Right cardiac atrium (tissue), 5 donors: ENCODE measurements at places on chromosomes 2 and 18. TPM values are rescaled to one million over a fixed set of nuclear protein-coding genes. Genes with fewer than 3 reads are reported as not detected.

Gene STAT4
- 27.0 TPM for total RNA-seq

- no peak for DNase-seq
Measured at GRCh38 chr2:199760574-199760973, 90.4 kb downstream of the FTCDNL1 start.

Gene IL37
- total RNA-seq: not detected

GRCh38 chr2:43749583-43749982 is 24.3 kb upstream of the DYNC2LI1 start:
- DNase-seq: no peak

- peak; percentile 92 for DNase-seq
Measured at GRCh38 chr2:70258532-70258875, 567 bp downstream of the PCYOX1 start.

DNA sequence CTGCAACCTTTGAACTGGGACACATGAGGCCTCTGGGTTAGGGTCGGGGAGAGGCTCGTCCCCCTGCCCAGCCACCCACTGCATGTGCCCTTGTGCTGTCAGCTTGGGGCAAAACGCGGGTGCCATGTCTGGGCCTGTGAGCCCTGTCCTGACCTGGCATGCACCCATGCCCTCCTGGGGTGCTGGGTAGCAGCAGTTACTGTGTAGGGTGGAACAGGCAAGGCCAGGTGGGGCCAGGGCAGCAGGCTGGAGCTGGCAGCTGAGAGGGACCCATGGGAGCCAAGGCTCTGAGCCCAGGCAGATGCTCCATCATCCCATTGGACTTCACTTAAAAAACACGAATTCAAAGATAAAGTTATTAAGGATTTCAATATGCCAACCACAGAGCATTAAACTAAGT is 133.8 kb upstream of the REV1 start:
- DNase-seq: no peak

Gene CD207
- 0.20 TPM for total RNA-seq

- DNase-seq: no peak
Measured at GRCh38 chr2:16494836-16495508, 170.7 kb downstream of the CYRIA start.

GRCh38 chr2:122168799-122169198 is 413.3 kb downstream of the TSN start:
- DNase-seq: no peak

Gene HSBP1L1
- 14.6 TPM for total RNA-seq

- no peak for DNase-seq
Measured at GRCh38 chr2:1645761-1646476, 98.4 kb downstream of the PXDN start.

Gene NAB1
- 58.8 TPM for total RNA-seq

DNA sequence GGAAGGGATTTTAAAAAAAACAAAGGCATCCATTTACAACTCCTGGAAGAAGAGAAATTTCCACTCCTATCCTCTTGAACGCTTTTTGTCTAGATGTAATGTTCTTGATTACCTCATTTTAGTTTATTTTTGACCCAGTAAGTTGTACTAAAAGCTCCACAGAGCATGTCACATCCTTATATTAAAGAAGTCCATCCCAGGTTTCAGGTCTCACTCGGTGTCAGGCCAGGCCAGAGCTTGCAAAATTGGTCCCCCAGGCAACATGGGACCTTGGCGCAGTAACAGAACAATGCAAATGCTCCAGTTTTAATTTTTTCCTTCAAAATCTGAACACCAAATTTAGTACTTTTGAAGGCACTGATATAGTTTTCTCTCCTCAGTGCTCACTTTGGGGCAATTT is 218.4 kb upstream of the REV1 start:
- DNase-seq: peak; percentile 50

GRCh38 chr2:95052307-95052706 is 26.8 kb downstream of the MAL start:
- no peak for DNase-seq

Gene SULT1C2
- 0.96 TPM for total RNA-seq

- DNase-seq: peak; percentile 44
Measured at GRCh38 chr2:43426305-43427031, 169.4 kb downstream of the THADA start.

Gene ZNF396
- total RNA-seq: 1.3 TPM

GRCh38 chr2:229407170-229407569 is 136.1 kb upstream of the PID1 start:
- peak; percentile 61 for DNase-seq

Gene FOXI3
- total RNA-seq: not detected

- no peak for DNase-seq
Measured at GRCh38 chr2:30444273-30444672, 2.8 kb upstream of the LCLAT1 start.

Gene SLC19A3
- 5.0 TPM for total RNA-seq

DNA sequence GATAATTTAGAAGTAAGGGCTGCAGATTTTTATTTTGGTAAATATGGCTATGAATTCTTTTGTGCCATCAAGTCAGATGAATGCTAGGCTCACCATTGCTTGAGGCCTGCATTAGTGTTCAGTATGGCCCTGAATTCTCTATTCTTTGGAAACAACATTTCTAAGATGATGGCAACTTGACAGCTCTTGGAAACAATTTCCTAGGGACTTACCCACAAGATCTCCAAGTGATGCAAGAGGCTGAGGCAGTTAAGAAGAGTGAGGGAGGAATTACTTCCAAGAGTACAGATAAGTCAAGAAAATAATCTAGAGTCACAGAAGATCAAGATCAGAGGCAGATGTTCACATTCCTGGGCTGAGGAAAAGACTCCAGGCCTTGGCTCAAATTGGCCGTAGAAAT is 129.1 kb downstream of the NRP2 start:
- no peak for DNase-seq

DNA sequence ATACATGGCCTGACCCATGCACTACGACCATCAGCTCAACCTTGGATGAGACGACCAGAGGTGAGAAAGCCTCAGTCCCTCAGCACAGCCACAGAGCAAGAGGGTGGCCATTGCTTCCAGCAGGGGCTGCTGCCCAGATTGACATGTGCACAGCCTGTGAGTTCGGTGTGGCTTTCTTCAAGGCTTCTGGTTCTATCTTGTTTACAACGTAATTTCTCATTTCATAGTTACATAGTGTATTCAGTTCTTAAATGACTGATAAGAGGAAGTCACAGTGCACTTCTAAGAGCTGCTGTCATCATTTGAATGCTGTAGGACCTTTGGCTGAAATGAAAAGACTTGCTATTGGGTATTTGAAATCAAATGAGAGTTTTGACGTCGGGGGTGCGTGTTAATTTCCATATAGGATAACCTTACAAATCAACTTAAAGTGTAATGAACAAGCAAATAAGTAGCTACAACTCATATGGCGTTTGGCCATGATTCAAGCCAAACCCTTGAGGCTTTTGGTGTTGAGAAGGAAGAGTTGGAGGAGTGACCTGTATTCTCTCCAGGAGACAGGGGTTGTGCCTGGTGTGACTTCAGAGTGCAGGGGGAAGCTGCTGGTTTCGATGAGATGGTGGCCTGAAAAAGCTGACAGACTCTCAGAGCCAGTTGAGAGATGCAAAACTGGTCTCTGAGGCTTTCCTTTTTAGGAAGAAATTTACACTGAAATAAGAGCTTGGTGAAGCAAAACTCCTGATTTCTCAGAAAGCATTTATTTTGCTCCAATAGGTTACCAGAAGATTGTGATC is 51.0 kb downstream of the TSHZ1 start:
- DNase-seq: no peak

DNA sequence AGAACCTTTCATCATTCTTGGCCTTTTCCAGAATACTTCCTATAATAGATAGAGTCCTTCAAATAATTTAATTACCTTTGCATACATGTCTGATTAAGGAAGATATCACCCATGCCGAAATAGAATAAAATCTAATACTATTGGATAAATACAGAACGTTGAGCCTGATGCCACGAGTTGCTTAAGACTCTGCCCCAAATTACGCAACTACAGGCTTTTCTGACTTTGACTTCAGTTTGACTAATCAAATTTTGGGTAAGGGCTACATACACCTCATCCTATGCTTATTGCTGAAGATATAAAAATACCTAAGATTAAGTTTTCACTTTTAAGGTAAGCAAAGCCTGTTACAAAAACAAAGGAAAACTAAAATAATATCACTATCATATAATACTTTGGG is 1065.1 kb upstream of the NRXN1 start:
- no peak for DNase-seq

GRCh38 chr2:118945881-118946280 is 3.9 kb downstream of the MARCO start:
- DNase-seq: no peak

DNA sequence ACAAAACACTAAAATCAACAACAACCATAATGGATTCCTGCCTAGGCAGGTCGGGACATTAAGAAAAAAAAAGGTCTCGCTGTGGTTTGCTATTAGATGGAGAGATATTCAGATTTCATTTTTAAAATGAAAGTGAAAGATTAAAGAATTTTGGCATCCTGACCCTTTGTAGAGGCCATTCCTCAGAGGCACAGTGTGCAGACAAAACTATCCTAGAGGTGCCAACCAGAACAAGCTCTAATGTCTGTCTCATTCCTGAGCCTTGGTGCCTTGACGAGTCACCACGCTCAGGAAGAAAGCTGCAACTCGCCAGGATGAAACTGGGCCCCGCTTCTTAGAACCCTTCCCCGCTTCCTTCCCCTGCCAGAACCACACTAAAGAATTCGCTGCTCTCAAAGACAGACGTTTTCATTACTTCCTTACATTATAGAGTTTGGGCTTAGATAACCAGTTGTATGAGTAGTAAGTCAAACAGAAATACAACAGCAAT is 156.0 kb downstream of the TGIF1 start:
- no peak for DNase-seq

Gene PSD4
- 4.0 TPM for total RNA-seq

DNA sequence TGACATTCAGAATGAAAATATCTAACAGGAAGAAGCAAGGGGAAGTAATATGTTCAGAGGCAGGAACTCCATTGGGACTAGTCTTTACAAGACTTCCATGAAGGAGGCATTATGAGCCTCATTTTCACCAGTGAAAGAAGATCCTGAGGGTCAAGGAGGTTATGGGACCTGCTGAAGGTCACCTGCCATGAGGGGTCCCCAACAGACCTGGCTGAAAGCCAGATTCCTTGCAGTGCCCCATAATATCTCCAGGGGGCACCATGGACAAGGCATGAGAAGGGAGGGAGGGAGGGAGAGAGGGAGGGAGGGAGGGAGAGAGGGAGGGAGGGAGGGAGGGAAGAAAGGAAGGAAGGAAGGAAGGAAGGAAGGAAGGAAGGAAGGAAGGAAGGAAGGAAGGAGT is 27.9 kb downstream of the XDH start:
- no peak for DNase-seq

Gene ALPI
- not detected for total RNA-seq

- no peak for DNase-seq
Measured at GRCh38 chr2:67210430-67210829, 186.7 kb upstream of the ETAA1 start.

- no peak for DNase-seq
Measured at GRCh38 chr18:3852321-3852720, 402.3 kb downstream of the TGIF1 start.

DNA sequence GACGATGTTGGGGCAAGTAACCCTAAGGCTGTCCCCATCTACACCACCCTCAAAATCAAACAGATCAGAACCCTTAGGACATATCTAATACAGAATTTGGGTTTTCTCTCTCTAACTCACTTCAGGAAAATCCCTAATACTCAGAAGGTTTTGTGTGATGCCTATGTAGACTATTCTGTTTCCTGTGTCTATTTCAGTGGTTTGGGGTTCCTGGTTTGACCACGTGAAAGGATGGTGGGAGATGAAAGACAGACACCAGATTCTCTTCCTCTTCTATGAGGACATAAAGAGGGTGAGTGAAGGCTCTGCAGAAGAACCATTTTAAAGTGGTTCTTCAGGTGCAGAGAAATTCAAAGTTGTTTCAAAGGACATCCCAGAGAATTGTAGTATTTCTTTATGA is 16.3 kb downstream of the SULT1C2 start:
- no peak for DNase-seq

GRCh38 chr2:215447056-215447455 is 11.2 kb upstream of the FN1 start:
- no peak for DNase-seq

- no peak for DNase-seq
Measured at GRCh38 chr2:83378921-83379320, 1080.2 kb downstream of the SUCLG1 start.

DNA sequence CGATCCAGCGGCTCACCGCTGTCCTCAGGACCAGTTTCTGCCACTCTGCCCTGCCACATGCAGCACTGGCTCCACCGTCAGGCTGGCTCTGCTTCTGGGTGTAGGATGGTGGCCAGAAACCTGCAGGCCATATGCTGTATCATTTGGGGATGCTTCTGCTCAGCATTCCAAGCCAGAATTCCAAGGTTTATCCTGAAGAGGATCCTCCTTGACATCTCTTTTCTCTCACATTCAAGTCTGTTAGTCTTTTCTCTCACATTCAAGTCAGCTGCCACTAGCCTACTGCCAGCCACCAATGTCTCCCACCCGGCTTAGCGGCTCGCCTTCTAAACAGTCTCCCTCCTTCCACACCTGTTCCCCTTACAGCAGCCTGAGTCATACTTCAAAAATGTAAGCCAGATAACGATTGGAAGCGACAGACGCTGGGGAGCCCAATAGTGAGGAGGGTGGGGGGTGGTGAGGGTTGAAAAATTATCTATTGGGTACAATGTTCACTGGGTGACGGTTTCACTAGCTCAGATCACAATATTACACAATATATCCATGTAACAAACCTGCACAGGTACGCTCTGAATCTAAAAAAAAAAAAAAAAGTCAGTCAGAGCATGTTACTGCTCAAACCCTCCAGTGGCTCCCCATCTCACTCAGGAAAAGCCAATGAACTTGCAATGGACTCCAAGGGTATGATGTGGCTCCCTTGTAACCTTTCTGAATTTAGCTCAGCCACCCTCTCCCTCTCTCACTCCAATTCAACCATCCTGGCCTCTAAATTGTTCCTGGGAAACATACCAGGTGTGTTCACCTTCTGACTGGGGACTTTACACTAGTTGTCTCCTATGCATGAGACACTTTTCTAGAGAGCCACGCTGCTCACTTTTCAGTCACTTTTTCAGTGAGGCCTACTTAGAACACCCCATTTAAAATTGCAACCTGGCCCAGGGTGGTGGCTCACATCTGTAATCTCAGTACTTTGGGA is 38.8 kb upstream of the SP3 start:
- DNase-seq: peak; percentile 61

Gene ASAP2
- total RNA-seq: 13.3 TPM

GRCh38 chr2:126356631-126357030 is 299.3 kb upstream of the GYPC start:
- DNase-seq: no peak
